ENCODE measurements at places on chromosomes 5 and 9. TPM values are rescaled to one million over a fixed set of nuclear protein-coding genes. Genes with fewer than 3 reads are reported as not detected.

DNA sequence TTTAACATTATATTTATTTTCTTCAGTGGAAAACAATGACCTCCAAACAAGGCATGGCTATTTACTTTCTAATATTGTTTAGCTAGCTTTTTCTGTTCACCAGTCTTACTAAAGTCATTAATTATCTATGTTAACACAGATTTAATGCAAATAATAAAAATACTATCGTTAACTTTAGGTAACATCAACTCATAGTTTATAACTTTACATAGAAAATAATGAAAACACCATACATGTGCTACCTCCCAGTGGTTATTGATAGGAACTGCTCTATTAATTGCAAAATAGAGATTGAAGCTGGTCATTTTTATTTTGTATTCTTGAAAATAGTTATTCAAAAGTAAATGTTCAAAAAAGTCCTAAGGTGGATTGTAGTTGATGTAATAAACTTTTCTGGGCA lies 78.3 kb upstream of the HCN1 start:
- no peak for DNase-seq

RANBP3L gene
- polyA plus RNA-seq = 7.3 TPM

C5orf34 gene
- 5.3 TPM for polyA plus RNA-seq

DNA sequence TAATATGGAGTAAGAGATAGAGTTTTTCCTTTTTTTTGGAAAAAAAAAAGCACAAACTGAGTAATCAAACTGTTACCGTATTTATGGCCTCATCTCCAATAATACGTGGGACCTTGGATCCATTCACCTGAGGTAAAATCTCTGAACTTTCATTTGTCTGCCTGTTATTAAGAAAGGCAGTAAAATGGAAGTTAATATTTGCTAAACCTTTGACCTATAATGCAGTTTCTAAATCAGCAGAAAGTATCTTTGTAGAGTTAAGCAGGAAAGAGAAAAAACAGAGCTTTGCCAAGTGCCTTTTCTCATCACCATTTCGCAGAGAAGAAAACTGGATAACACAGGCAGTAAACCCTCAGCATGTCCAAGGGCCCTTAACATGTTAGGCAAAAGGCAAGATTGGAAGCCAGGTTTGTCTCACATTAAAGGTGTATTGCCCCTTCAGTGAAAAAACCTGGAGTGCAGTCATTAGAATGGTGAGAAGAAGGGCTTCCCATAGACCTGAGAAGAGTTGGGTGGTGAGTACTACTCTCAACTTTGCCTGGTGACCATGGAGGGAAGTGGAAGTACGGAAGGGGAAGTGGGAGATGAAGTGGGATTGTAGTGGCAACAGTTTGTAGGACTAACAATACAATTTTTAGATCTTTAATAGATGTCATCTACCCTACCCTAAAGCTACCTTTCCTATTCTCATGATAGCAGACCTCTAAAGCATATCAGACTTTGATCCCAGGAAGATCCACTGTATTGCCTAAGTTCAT lies 65.4 kb upstream of the GRAMD2B start:
- DNase-seq = no peak

GRCh38 chr5:1285141-1285540 lies 9.7 kb downstream of the TERT start:
- no peak for DNase-seq

ADGRD2 gene
- polyA plus RNA-seq = 0.35 TPM

GRCh38 chr5:173321886-173322285 lies 6.3 kb downstream of the STC2 start:
- no peak for DNase-seq

DNA sequence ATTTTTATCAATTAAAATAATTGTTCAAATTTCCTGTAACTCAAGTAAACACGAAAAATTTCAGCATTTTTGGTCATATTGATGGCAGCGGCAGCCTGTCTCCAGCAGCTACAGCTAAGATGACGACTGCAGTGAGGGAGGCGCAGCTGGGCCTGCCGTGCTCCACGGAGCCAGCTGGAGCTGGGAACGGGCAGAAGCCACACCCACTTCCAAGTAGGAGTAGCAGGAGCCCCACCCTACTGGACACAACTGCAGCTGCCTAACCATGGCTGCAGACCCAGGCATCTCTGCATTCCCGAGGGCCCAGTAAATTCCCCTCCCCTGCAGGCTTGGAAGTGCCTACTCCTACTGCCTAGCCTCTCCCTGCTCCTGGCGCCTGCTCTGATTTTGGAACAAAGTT lies 2031.7 kb downstream of the EFNA5 start:
- no peak for DNase-seq

- no peak for DNase-seq
These were observed 4.6 kb upstream of the FCN1 start for GRCh38 chr9:134922066-134922931.

DNA sequence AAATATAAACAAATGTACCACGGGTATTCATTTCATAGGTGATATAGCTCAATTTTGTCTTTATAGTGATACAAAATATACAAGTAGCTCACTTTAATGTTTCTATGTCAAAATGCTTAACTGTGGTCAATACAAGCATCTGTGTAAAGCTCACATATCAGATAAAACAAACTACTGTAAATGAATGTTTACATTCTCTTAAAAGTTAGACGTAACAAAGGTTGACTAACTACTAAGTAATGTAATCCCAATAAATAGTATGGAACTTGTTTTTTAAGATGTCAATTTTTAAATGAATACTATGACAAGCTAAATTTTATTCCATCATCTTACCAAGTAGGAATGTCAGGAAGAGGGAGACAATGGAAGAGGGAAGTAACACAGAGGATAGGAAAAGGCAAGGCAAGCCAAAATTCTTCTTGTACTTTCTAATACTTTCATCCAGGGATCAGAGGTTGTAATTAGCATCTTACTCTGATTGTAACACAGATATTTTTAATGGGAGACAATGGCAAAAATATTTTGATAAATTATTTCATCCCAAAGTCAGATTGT lies 105.5 kb downstream of the STRBP start:
- DNase-seq = no peak

ANKHD1 gene
- polyA plus RNA-seq = 123 TPM

DNA sequence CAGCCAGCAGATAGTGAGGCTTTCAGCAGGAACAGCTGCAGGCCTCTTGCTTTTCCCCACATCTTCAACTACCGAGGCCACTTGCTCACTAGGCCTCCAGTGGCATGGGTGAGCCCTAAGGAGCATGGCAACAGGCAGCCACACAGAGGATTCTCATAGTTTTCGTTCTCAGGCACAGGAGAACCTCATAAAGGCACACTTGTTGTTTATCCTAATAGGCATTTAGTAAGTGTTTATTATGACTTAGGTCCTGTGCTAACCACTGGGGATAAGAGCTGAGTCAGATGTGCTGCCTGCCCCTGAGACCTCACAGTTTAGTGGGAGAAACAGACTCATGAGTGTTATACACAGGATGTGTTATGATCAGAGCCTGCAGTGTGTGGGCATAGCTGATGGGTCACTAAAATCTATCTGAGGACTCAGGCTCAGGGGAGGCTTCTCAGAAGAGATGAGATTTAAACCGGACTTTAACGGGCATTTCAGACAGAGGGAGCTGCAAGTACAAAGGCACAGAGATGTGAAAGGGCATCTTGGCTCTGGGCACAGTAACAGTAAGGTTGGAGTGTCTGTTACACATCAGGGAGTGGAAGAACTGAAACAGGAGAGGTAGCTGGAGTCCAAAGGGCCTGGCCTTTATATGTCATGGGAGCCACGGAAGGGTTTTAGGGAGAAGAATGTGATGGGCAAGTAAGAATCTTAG lies 21.0 kb upstream of the HEMGN start:
- no peak for DNase-seq

GRCh38 chr9:111839987-111840386 lies 45.2 kb upstream of the SHOC1 start:
- no peak for DNase-seq

ORM2 gene
- not detected for polyA plus RNA-seq

DNA sequence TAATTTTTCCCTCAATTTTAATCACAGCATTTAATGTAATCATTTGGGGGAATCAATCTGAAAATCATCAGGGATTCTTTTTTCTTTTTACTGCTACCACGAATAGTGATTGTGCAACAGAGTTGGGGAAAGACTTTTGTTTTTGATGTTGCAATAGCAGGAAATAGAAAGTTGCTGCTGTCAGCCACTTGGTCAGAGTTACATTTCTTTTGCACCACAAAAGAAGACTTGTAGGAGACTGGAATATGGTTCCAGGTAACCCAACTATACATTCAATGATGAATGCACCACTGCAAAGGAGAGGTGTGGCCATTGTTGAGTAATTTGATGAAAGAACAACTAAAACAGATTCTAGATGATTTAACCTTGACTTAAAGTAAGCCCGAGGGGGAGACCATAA lies 46.3 kb upstream of the PALM2AKAP2 start:
- no peak for DNase-seq

DNA sequence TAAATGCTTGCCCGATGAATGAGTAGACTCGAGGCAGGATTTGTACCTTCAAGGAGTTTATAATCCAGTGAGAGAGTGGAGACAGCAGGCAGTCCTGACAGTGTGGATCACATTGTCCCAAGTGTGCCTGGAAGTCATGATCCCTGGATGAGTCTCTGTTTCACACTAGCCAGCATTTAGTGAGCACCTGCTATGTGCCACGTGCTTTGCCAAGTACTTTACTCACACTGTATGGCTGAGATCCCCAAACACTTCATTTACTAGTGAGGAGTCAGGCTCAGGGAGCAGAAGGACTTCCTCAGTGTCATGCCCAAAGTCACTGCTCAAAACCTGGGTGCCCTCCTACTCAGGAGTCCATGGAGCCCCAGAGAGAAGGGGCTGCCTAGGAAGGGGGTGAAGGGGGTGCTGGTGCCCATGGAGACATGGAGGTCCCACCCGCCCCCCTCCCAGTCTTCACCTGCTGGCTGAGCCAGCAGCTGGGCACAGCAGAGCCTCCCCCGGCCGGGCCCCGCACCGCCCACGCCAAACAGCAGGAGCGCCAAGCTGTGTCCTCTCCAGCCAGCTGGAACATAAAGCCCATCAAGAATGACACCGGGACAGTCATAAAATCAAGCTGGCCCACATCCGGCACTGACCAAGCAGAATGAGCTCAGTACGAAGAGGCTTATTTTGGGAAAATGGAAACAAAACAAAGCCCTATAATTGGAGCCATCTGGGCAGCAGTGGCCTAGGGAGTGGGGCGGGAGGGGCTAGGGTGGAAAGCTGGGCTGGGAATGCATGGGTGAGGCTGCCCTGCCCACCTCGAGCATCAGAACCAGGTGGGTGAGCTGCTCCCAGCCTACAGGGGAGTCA lies 10.6 kb downstream of the LAMC3 start:
- DNase-seq = peak; percentile 66

- no peak for DNase-seq
These were observed 179.7 kb downstream of the TSSK1B start for GRCh38 chr5:113255105-113255504.

DNA sequence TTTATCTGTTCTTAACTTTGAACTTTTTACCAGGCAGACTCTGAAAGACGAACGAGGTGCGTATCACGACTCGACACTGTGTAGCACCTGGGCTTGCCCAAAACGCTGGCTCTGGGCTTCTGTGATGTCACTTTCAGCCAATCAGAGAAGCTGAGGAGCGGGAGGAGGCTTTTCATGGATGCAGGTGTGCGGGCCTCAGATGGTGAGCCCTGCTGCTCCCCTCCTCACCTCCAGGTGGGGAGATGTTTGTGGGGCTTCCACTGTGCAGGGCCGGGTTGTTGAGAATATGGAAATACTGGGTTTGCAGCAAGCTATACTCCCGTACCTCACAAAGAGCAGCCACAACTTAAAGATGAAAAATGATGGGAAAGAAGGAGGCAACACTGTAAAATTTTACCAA lies 246.3 kb downstream of the IRX2 start:
- no peak for DNase-seq

GRCh38 chr5:124436294-124436693 lies 310.1 kb downstream of the ZNF608 start:
- no peak for DNase-seq

GRCh38 chr5:150559701-150560100 lies 51.8 kb downstream of the NDST1 start:
- DNase-seq = no peak

DNA sequence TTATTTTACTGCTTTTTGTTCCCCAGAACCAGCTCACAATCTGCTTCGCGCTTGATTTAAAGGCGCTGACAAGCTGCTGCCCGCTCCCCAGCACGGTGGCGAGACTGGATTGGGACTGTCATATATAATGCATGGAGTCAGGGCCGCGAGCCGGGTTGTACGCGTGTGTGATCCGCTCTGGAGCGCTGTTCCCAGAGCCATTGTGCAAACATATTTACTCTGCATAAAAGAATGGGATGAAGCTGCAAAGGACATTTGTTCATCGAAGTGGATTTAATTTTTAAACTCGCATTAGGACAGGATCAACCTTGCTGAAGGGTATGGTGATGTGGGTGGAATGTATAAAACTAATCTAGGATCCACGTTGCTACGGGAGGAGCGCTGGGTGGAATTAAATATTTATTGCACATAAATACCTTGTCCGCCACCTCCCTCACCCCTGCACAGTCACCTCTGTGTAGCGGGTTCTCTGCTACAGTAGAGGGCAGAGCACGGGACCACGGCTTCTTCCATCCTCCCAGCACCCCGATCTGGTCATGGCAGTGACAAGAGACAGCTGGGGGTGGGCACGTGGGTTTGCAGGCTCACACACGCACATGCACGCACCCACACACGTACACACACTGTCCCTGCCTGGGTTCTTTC lies 18.1 kb upstream of the FCN1 start:
- no peak for DNase-seq

DNA sequence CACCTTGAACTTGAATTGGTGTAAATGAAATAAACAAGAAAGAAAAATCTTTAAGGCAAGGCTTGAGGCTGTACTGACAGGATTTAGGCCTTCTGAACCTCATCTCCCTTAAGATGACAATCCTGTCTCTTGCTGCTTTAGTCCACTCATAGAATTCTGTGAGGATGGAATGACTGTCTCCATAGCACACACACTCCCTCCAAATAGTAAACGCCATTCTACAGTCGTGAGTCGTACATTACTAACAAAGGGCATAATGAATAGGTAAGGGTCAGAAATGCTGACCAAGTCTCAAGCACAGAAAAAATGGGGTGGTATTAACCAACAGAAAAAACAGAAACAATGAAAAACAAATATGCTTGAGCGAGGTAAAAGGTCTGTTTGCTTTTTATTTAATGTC lies 71.8 kb upstream of the SIMC1 start:
- DNase-seq = no peak

GRCh38 chr9:116450378-116451139 lies 236.5 kb upstream of the TRIM32 start:
- no peak for DNase-seq

GRCh38 chr5:55402199-55402598 lies 94.4 kb downstream of the MTREX start:
- no peak for DNase-seq

GRCh38 chr5:81435023-81435422 lies 41.1 kb upstream of the ACOT12 start:
- no peak for DNase-seq

ANKRD55 gene
- polyA plus RNA-seq = 1.7 TPM

GRCh38 chr5:100434815-100435214 lies 100.4 kb upstream of the FAM174A start:
- DNase-seq = no peak

CBY3 gene
- 2.1 TPM for polyA plus RNA-seq

FOXD4 gene
- polyA plus RNA-seq = 0.60 TPM

DNA sequence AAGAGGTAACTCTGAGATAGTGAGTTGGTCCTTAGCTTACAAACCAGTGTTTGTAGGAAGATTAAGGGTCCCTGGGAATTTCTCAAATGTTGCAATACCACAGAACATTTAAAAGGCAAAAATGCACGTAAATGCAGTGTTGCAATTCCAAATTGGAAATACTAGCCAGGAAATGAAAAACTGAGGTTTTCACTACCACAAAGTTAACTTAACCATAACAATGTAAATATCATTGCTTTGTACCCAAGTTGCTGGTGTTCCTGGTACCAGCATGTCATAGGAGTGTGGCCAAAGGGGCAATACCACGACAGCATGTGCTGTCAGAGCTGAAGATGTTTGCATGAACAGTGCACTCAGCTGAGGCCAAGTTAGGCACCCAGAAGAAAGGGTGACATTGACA lies 382.9 kb downstream of the GLIS3 start:
- no peak for DNase-seq

IL13 gene
- 0.13 TPM for polyA plus RNA-seq

Data from left renal cortex interstitium (tissue), 4 donors.